ENCODE measurements at places on chromosomes 2 and 18.
A peak's percentile ranks its signal among the peaks of the same experiment; 100 is the strongest.

DNA sequence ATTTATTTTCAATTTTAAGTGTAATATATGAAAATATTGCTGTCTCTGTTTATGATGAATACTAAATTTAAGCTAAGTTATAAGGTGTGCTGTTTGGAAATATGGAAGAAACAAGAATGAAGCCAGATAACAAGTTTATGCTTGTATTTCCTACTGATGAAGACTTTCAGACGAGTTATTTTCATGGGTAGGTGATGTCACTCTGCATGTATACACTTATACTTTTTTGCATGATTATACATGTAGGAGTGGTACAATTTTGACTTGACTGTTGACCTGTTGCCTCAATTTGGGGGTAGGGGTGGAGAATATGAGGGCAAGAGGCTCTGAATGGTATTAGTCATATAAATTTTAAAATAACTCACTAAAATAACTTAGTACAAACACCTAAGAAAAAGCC is 133.7 kb downstream of the HAUS1 start:
- DNase-seq = no peak

DNA sequence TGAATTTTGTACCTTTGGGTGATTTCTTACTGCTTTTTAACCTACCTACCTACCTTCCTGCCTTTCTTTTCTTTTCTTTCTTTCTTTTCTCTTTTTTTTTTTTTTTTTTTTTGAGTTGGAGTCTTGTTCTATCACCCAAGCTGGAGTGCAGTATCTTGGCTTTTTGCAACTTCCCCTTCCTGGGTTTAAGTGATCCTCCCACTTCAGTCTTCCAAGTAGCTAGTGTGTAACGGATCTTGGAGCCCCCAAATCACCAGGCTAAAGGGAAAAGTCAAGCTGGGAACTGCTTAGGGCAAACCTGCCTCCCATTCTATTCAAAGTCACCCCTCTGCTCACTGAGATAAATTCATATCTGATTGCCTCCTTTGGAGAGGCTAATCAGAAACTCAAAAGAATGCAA is 61.3 kb downstream of the DDX18 start:
- no peak for DNase-seq

GRCh38 chr18:80147418-80148325 is 38.6 kb downstream of the ADNP2 start:
- peak; percentile 91 for DNase-seq

- DNase-seq = no peak
These were observed 80.1 kb upstream of the NFATC1 start for GRCh38 chr18:79315596-79315995.

GRCh38 chr2:206981739-206982340 is 42.5 kb downstream of the CPO start:
- DNase-seq = peak; percentile 79

GRCh38 chr2:46841621-46842020 is 74.0 kb downstream of the MCFD2 start:
- no peak for DNase-seq
